ENCODE measurements at places on chromosomes 3 and 15. TPM values are rescaled to one million over a fixed set of nuclear protein-coding genes. Genes with fewer than 3 reads are reported as not detected.

The SELENOT gene
- total RNA-seq, result 118 TPM

The MYO5C gene
- total RNA-seq, result 80.0 TPM

The HTR3E gene
- total RNA-seq, result not detected

The RTP3 gene
- not detected for total RNA-seq

The RUBCN gene
- 35.2 TPM for total RNA-seq

The DNASE1L3 gene
- 125 TPM for total RNA-seq

The BCL6 gene
- total RNA-seq, result 106 TPM

The GNAT1 gene
- total RNA-seq, result not detected

The CCDC33 gene
- total RNA-seq, result not detected

GRCh38 chr15:100058458-100058857 is 283.3 kb downstream of the ADAMTS17 start:
- no peaks in the 10 kb centered on the region for H3K36me3 ChIP-seq
- no peak for DNase-seq
- H3K4me1 ChIP-seq, result peaks cover 7% of the 10 kb centered on the region

GRCh38 chr3:135922903-135923250 is 42.7 kb upstream of the PPP2R3A start:
- H3K36me3 ChIP-seq, result no peaks in the 10 kb centered on the region
- no peak overlapping the region for H3K4me3 ChIP-seq
- no peaks in the 10 kb centered on the region for H3K4me1 ChIP-seq
- H3K27me3 ChIP-seq, result no peaks in the 10 kb centered on the region

GRCh38 chr3:146746190-146746589 is 141.0 kb upstream of the PLSCR5 start:
- H3K27me3 ChIP-seq, result no peaks in the 10 kb centered on the region
- H3K36me3 ChIP-seq, result no peaks in the 10 kb centered on the region
- DNase-seq, result no peak
- no peak overlapping the region for H3K27ac ChIP-seq

DNA sequence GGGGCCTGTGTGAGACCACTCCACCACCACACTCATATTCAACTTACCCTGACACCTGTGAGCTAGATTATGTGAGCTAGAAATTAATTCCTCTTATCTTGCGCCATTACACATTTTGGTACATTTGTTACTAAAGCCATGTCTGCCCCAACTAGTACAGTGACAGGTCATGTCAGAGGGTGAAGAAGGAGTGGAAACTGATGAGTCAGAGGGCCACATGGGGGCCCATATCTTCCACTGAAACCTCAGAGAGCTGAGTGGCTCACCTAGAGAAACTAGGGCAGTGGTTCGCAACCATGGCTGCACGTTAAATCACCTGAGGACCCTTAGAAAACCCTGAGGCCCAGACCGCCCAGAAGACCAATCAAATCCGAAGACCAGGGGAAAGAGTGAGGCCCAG is 15.7 kb upstream of the MEF2A start:
- no peak overlapping the region for H3K27ac ChIP-seq
- H3K4me3 ChIP-seq, result no peak overlapping the region
- no peaks in the 10 kb centered on the region for H3K27me3 ChIP-seq
- DNase-seq, result no peak
- no peaks in the 10 kb centered on the region for H3K36me3 ChIP-seq
- H3K4me1 ChIP-seq, result no peaks in the 10 kb centered on the region

GRCh38 chr3:184336547-184337398 is 627 bp upstream of the FAM131A start:
- H3K4me1 ChIP-seq, result peaks cover 26% of the 10 kb centered on the region
- H3K36me3 ChIP-seq, result peaks cover 39% of the 10 kb centered on the region
- no peak for DNase-seq
- peak overlapping the region; percentile 72 for H3K4me3 ChIP-seq

- no peaks in the 10 kb centered on the region for H3K4me1 ChIP-seq
- H3K27me3 ChIP-seq, result no peaks in the 10 kb centered on the region
- no peak overlapping the region for H3K27ac ChIP-seq
- DNase-seq, result peak; percentile 57
Observed at GRCh38 chr15:73330206-73331051, 38.3 kb downstream of the HCN4 start.

DNA sequence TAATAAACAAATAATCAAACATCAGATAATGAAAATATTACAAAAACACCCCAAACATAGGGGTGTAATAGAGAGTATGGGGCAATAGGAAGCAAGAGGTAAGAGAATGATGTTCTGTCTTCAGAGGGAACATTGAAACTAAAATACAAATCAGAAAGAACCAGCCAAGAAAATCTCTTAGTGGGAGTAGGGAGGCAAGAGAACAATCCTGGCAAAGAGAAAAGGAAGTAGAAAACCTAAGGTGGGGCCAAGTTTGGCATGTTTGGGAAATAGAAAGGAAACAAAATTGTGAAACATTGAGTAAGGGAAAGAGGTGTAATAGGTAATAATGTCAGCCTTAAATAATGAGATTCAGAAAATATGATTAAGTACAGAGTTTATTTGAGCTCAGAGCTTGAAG is 467.1 kb downstream of the RBMS3 start:
- no peaks in the 10 kb centered on the region for H3K27me3 ChIP-seq
- H3K4me1 ChIP-seq, result peaks cover 8% of the 10 kb centered on the region
- no peaks in the 10 kb centered on the region for H3K36me3 ChIP-seq
- DNase-seq, result no peak

- no peak overlapping the region for H3K4me3 ChIP-seq
- DNase-seq, result no peak
- H3K27me3 ChIP-seq, result no peaks in the 10 kb centered on the region
- H3K27ac ChIP-seq, result no peak overlapping the region
Observed at GRCh38 chr3:41002104-41002503, 197.2 kb upstream of the CTNNB1 start.

DNA sequence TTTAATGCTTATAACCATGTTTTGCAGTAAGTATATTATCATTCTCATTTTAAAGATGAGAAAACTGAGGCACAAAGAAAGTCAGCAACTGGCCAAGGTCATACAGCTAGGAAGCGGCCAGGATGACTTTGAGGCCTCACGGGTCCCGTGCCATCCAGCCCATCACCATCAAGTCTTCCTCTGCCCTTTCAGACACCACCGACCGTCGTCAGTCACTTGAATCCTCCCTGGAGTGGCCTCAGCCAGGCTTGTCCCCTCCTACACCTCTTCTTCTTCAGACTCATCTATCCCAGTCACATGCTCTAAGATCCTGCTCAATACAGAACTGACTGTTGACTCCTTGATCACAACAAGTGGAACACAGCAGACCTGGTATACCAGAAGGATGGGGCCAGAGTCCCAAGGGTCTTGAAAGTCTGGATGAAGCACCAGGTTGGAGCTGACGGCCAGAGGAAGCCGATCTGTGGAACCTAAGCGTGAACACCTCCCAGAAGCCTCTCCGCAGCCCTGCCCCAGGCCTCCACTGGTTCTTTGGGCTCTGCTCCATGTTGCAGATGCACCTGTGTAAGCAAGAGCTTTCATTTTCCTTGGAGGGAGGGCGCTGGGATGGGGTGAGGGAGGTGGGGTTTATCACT is 22.1 kb downstream of the ITGA11 start:
- DNase-seq, result peak; percentile 27
- H3K27me3 ChIP-seq, result no peaks in the 10 kb centered on the region
- H3K27ac ChIP-seq, result no peak overlapping the region
- H3K4me1 ChIP-seq, result no peaks in the 10 kb centered on the region

DNA sequence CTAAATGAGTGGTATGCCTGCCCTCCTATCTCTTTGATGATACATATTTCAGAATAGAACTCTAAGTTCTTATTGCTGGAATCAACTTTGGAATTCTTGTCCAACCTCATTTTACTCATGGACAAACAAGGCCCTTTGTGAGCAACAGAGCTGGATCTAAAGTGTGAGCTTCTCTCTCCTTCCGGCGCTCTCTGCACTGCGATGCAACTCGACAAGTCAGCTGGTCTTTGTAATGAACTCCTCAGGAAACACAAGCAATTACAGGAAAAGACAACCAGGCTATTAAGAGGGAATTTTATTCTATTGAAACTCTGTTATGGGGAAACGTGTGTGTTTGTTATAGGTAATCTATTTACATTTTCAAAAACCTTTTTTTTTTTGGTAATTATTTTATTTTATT is 20.3 kb upstream of the NRROS start:
- DNase-seq, result no peak
- peak overlapping the region; percentile 68 for H3K27ac ChIP-seq
- H3K4me3 ChIP-seq, result no peak overlapping the region
- no peaks in the 10 kb centered on the region for H3K36me3 ChIP-seq

- no peaks in the 10 kb centered on the region for H3K27me3 ChIP-seq
- H3K36me3 ChIP-seq, result no peaks in the 10 kb centered on the region
- DNase-seq, result no peak
- no peaks in the 10 kb centered on the region for H3K4me1 ChIP-seq
- H3K4me3 ChIP-seq, result no peak overlapping the region
Observed at GRCh38 chr3:112413074-112413473, 80.1 kb downstream of the CD200 start.

DNA sequence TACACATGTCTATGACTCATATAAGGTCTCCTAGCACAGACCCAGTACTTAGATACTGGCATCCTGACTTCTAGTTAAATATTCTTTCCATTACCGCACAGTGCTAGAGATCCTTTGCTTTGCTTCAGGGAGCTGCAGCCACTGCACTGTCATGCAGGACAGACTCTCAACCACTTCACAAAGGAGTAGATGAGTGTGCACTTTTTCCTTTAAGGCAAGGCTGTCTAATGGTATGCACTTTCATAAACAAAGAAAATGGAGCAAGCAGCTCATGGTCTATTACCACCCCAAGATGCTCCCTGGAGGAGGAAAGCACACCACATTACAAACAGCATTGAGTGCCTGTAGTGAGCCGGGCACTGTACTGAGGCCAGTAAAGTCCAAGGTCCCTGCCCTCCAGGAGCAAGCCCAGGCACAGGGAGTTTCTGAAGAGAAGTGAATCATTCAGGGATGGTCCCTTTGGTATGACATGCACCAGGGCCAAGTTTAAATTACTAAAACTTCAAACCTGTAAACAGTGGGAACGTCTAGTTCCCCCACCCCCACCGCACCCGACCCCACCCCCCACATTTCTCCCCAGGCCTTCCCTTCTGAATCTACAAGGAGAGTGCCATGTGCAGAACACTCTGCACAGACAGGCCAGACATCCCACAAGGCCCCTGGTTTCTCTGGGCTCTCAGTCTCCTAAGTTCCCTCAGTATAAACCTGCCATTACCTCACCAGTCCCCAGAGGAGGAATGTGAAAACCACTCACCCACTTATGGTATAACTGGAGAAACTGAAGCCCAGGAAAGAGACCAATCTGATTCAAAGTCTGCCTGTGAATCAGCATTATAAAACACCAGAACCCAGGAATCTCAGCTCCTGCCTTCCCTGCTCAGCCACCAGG is 107.8 kb upstream of the BCL6 start:
- H3K4me3 ChIP-seq, result no peak overlapping the region
- no peak overlapping the region for H3K27ac ChIP-seq
- H3K4me1 ChIP-seq, result no peaks in the 10 kb centered on the region
- H3K36me3 ChIP-seq, result no peaks in the 10 kb centered on the region
- H3K27me3 ChIP-seq, result no peaks in the 10 kb centered on the region

- no peaks in the 10 kb centered on the region for H3K27me3 ChIP-seq
- H3K36me3 ChIP-seq, result peaks cover 11% of the 10 kb centered on the region
- H3K4me3 ChIP-seq, result peak overlapping the region; percentile 69
- peak overlapping the region; percentile 85 for H3K27ac ChIP-seq
Observed at GRCh38 chr15:40762919-40763800, 708 bp upstream of the GCHFR start.

GRCh38 chr3:114597871-114598270 is 304.0 kb downstream of the TIGIT start:
- H3K27ac ChIP-seq, result no peak overlapping the region
- DNase-seq, result no peak
- no peaks in the 10 kb centered on the region for H3K4me1 ChIP-seq
- no peaks in the 10 kb centered on the region for H3K27me3 ChIP-seq

DNA sequence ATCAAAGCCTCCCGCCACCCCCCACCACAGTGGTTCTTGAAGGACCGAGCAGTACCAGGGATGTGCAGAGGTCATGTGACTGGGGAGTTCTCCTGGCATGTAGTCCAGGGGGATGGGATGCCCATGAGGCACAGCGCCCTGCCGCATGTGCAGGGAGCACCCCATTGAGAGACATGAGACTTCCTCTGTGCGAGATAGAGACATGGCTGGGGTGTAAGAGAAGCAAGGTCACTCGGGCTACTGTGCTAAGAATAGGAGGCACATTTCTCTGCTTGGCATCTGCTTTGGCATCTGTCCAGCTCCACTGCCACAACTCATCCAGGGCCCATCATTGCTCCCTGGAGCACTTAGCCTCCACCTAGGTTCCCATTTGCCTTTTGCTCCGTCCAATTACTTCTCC is 2.4 kb upstream of the CYP1A1 start:
- no peak overlapping the region for H3K27ac ChIP-seq
- H3K27me3 ChIP-seq, result no peaks in the 10 kb centered on the region
- H3K36me3 ChIP-seq, result no peaks in the 10 kb centered on the region
- DNase-seq, result no peak

GRCh38 chr15:92801774-92802464 is 98.2 kb upstream of the CHD2 start:
- no peaks in the 10 kb centered on the region for H3K36me3 ChIP-seq
- peaks cover 44% of the 10 kb centered on the region for H3K4me1 ChIP-seq
- DNase-seq, result peak; percentile 74

- no peak overlapping the region for H3K27ac ChIP-seq
- H3K27me3 ChIP-seq, result no peaks in the 10 kb centered on the region
- H3K4me3 ChIP-seq, result no peak overlapping the region
- no peaks in the 10 kb centered on the region for H3K36me3 ChIP-seq
- H3K4me1 ChIP-seq, result no peaks in the 10 kb centered on the region
Observed at GRCh38 chr3:171225165-171225564, 198.6 kb upstream of the SLC2A2 start.

- no peak overlapping the region for H3K4me3 ChIP-seq
- no peak for DNase-seq
- H3K27me3 ChIP-seq, result no peaks in the 10 kb centered on the region
Observed at GRCh38 chr3:46778101-46778500, 60.4 kb upstream of the PRSS50 start.

DNA sequence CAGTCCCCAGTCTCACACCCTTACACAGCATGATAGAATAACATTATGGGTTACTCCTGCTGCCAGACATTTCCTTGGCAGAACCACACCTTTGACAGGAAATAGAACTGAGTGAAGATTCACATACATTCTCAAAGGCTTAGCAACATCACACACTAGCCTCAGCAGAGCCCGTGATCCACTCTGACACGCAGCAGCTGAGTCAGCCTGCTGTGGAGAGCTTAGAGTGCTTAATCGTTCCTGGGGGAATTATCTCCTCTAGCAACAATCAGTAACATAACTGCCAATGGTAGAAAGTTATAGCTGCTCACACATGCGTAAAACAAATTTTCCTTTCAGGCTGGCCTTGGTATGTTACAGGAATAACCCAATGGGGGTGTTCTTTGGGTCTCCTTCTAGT is 382.1 kb downstream of the GAP43 start:
- H3K4me1 ChIP-seq, result no peaks in the 10 kb centered on the region
- no peaks in the 10 kb centered on the region for H3K27me3 ChIP-seq
- no peak overlapping the region for H3K27ac ChIP-seq

All from upper lobe of right lung (tissue), 1 donor.